ENCODE measurements at places on chromosomes 11 and 22.

GRCh38 chr11:78149646-78150045, 10.2 kb upstream of the ALG8 start:
- DNase-seq: no peak

- DNase-seq: no peak
Measured at GRCh38 chr11:12376259-12377081, 901 bp upstream of the PARVA start.

DNA sequence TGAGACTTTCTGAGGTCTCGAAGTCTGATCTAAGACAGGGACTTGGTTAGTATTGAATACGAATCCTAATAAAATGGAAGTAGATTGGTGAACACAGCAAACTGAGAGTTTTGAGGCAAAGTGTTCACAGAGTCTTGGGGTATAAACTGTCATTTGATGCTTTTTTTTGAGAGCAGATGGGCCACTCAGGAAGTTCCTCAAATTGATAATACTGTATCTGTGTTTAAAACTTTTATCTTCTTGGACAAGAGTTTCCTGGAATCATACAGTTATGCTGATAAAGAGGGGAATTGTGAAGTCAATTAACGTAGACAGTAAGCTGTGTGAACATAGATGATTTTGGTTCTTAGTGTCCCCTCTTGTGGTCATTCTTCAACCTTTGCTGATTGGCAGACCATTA, 80.0 kb upstream of the CLPB start:
- DNase-seq: no peak

GRCh38 chr11:12177739-12178338, 67.4 kb downstream of the MICAL2 start:
- no peak for DNase-seq

DNA sequence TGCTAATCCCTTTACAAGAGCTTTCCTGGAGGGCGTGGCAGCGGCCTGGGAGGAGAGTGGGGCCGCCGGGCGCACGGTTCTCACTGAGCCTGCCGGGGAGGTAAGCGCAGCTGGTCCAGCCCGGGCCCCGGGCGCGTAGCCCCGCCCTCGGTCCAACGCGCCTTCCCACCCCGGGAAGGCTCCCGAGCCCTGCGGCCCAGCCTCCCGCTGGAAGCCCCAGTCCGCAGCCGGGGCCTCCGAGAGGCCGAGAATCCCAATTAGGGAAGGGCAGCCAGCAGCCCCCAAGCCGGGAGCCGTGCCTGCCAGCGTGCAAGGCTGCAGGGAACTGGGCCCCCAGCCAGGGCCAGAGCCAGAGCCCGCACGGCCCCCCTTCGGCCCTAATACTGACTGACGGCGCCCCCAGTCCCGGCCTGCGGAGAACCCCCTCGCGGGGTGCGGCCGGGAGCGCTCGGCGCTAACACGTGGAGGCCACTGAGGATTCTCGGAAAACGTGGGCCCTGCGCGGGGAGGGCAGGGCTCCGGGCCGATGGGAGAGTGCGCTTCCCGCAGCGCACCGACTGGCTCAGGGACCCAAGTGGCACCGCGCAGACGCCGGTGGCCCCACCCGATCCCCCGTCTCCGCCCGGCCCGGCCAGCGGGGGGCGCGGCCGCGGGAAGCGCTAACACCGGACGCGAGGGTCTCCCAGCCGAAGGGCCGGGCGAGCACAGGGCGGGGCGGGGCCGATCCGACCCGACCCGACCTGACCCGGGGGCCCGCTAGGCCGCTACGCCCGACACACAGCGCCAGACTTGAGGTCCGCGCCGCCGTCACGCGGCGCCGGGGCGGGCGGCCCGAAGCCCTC, 5.7 kb downstream of the ZFTA start:
- DNase-seq: no peak

- no peak for DNase-seq
Measured at GRCh38 chr11:63843041-63843440, 4.1 kb downstream of the MARK2 start.

DNA sequence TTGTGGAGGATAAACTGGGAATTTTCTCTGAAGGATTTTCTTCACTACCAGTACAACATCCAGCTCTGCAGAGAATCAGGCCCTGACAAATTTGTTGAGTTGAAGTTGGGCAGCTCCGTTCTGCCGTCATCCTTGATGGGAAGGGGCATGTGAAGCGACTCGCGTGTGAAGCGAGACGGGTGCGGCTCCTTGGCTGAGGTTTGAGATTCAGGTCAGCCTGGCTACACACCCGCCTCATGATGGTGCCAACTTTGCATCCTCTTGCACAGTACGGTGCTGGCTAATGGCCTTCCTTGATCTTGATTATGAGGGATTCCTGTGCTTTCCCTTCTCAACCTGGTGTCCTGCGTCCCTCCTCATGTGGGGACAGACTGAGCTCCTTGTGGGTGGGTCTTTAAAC, 19.7 kb upstream of the CDC42EP2 start:
- no peak for DNase-seq

DNA sequence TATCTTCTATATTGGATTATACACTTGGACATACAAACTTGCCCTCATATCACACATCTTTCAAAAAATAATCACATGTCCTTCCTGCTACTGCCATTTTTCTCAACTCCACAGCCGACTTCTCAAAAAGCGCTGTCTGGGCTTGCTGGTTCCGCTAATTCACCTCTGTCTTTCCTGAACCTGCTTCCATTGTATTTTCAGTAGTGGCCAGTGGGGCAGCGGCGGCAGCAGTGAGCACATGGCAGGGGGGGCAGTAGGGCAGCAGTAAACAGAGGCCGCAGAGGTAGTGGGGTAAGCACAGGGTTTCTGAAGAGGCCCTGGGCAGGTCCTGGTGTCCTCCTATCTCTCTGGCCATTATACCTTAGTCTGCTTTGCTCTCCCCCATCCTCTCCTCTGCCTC, 126.3 kb downstream of the RRAS2 start:
- DNase-seq: no peak

- no peak for DNase-seq
Measured at GRCh38 chr11:64660706-64661105, 62.3 kb downstream of the NRXN2 start.

- DNase-seq: no peak
Measured at GRCh38 chr11:87043894-87044293, 6.2 kb downstream of the TMEM135 start.

- no peak for DNase-seq
Measured at GRCh38 chr11:47222696-47223095, 7.9 kb downstream of the DDB2 start.

DNA sequence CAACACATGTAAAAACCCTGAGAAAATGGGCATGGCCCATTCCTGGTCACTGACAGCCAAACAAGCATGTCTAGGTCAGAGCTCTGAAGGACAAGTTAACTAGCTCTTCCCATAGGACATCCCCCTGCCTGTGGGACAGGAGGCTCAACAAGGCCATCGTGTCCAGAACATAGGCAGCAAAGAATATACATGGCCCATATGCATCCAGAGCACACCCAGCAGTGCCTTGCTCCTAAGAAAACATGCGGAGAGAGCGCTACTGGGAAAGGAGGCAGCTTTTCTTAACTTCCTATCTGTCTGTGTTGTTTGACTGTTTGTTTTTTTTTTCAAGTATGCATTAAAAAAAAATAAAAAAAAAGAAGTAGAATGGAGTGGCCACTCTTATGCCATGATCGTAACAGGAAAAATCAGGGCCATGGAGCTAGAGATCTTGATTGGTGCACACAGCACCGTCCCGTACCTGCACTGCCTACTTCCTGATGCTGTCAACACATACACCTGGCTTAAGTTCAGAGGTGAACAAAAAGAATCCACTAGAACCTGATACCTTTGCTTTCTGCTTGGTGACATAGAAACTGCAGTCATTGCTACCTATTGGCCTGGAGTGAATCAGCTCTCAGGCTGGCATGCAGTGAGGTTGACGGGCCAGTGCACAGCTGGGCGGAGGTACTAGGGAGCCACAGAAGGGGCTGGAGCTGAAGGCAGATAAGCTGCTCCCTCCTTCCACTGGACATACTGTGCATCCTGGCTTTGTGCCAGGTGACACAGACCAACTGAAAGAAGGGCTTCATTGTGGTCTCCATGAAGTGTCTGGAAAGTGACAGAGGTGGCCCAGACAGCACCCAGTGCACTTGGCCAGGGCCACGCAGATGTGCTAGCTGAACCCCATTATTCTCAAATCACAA, 11.9 kb downstream of the UFD1 start:
- no peak for DNase-seq

DNA sequence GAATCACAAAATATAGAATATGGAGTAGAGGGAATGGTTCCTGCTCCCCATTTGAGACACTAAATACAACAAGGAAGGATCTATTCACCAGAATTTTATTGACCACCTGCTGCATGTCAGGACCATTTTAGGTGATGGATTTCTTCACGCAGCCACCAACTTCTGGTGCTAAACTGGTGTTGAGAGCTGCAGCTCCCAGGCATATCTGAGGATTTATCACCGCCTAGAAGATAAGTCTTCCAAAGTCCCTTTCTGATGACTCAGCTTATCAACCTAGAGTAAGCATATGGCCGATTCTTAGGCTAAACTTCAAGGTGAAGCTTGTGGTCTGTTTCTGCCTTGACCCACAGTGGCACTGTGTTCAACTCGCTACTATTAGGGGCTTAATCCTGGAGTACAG, 6.7 kb downstream of the DDI1 start:
- DNase-seq: no peak

GRCh38 chr11:7575841-7576725, 62.3 kb downstream of the PPFIBP2 start:
- DNase-seq: no peak

DNA sequence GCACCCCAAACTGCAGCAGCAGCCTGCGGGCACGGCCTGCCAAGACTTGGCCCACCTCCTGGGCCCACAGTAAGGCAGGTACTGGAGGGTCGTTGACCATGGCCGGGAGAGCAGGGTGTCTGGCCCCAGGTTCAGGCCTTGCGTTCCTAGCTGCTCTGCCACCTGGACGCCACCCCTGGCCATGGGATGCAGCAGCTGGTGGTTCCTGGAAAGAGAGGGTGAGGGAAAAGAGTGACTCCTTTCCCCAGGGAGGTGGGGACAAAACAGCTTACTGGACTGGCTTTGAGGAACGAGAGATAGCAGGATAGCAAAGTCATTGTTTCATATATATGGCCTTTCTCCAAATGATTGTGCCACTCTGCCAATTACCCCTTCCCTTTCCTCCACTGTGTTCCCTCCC, 1.8 kb downstream of the BSCL2 start:
- DNase-seq: no peak

DNA sequence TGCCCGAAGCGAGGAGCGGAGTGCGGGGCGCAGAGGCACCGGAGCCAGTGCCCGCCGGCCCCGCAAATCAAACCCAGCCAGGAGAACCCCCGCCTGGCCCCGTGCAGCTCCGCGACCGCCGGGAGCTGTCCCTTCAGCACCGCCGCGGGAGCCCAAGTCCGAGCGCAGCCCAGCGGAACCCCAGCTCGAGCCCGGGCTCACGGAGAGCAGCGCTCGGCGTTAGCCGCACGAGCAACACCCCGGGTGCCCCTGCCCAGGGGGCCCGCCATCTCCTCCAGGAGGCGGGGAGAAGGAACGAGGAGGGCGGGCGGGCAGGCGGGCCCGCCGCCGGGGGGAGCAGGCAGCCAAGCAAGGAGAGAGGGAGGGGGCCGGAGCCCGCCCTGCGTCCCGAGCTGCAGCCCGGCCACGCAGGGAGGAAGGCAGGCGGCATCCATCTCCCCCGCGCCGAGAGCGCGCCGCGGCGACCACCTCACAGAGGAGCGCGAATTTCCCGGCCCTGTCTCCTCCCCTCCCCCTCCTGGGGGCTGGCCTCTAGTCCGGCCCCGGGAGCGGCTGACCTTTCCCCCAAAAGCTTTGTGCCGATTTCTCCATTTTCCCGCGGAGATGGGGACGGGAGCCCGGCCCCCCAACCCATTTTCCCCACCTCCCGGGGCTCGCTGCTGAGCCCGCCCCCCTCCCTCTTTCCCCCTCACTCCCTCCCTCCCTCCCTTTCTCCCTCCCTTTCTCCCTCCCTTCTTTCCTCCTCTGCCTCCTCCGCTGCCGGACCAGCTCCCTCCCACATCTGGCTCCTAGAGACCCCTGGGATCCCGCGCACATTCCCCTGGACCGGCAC, 621 bp downstream of the KCNC1 start:
- peak; percentile 42 for DNase-seq
